GM12878 (cell line): ENCODE measurements at places on chromosomes 7 and 10.
A peak's percentile ranks its signal among the peaks of the same experiment; 100 is the strongest.

DNA sequence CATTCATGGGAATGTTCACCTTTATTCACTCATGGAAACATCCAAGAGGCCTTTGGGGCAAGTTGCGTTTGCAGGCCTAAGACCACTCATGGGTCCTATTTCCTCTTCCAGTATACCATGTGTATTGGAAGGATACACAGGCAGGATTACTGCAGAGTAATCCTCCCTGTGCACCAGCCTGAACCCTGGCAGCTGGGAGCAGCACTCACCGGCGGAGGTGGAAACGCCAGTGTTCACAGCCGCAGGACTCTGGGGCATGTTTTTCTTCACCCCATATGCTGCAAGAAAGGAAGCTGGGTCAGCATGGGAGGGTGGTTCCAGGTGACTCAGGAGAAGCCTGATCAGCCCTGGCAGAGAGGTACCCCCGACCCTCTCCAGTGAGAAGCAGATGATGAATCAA is 24.5 kb downstream of the COL17A1 start:
- DNase-seq: no peak

- no peak for DNase-seq
These were observed 33.8 kb upstream of the INPP5A start for GRCh38 chr10:132503581-132504421.

GRCh38 chr7:152144557-152145245 is 119.2 kb downstream of the GALNT11 start:
- DNase-seq: no peak

DNA sequence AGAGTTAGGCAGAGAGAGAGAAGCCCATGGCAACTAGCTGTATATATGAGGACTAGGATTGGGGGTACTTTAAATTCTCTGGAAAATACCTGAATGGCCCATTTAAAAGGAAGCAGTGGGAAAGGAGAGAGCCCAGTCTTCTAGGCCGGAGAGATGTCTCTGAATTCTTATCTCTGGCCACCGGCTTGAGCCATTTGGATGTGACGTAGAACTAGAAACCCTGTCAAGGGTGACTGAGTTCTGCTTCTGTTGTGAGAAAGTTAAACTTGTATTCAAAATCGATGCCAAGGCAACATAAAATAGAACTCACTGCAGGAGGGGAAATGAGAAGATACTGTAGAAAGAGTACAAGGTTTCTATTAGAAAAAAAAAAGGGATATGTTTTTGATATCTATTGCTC is 6.3 kb upstream of the GSTK1 start:
- DNase-seq: peak; percentile 16

- no peak for DNase-seq
These were observed 272.7 kb downstream of the HDAC9 start for GRCh38 chr7:18768256-18768655.

- no peak for DNase-seq
These were observed 22.7 kb downstream of the ZNF22 start for GRCh38 chr10:45023426-45023825.

- no peak for DNase-seq
These were observed 41.2 kb downstream of the PAX2 start for GRCh38 chr10:100786591-100786990.

DNA sequence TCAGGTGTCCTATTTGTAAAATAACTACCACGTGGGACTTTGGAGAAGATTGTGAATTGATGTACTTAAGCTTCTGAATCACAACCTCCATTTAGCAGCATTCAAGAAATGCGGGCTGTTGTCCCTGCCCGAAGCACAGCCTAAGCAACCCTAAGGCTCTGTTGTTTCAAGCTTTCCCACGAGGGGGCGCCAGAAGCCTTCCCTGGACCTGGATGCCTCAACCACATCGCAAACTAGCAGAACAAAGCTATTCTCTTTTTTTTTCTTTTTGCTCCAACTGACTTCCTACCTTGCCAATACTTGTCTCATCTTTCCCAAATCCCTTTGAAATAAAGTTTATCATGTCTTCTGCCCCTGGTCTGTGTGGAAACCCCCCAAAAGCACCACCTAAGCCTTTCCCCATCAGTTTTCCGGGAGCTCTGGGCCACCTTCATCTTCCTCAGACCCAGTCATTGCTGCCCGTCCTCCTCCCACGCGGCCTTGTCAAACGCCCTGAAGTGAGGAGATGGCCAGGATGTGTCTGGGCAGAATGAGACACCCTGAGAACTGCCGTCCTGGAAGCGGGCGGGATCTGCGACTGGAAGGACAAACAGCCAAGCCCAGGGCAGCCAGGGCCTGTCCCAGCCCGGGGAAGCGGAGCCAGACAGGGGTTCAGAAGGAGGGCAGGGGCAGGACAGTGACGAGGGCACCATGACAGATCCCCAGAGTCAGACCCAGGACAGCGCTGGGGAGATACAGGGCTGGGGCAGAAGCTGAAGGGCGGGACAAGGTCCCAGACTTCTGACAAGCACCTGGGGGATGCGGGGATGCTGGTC is 112.7 kb downstream of the SLIT1 start:
- peak; percentile 13 for DNase-seq

DNA sequence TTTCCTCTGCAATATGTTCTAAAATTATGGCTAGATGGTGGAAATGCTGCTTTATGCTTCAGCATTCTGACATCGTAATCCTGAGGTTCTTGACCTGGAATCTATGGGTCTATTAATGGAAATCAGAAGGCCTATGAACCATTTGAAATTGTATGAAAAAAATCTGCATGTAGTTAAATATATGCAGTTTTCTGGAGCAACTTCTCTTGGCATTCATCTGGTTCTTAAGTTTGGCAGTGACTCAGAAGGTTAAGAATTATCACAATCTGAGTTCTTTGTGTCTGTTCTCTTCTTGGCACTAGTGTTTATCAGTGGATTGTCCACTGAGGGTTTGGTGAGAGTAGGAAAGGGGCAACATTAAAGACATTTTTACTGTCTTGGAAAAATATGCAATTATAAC is 71.1 kb upstream of the FZD1 start:
- DNase-seq: no peak
